ENCODE measurements at places on chromosomes 7 and 10. TPM values are rescaled to one million over a fixed set of nuclear protein-coding genes. Genes with fewer than 3 reads are reported as not detected.

- DNase-seq, result peak; percentile 78
Observed at GRCh38 chr7:38374507-38374906, 101.1 kb upstream of the TARP start.

- peak; percentile 93 for DNase-seq
Observed at GRCh38 chr7:67302113-67303039, 305.7 kb downstream of the TYW1 start.

The DIP2C gene
- 4.1 TPM for total RNA-seq

DNA sequence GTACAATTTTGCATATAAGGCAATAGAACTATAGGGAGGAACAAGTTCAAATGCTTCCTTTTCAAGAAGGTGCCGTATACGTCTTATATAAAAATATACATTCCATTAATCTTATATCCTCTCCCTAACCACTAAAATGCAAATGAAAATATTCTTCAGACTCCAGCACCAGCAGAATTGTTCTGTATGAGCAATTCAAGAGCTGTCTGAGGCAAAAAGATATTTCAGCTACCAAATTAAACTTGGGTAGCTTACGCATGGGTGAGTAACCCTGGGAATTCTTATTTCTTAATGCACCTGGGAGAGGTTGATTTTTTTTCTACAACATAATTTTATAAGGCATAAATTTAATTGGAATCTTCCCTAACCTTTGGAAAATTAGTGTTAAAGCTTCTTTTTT lies 42.2 kb upstream of the GSDME start:
- DNase-seq, result no peak

The IPMK gene
- total RNA-seq, result 1.5 TPM

DNA sequence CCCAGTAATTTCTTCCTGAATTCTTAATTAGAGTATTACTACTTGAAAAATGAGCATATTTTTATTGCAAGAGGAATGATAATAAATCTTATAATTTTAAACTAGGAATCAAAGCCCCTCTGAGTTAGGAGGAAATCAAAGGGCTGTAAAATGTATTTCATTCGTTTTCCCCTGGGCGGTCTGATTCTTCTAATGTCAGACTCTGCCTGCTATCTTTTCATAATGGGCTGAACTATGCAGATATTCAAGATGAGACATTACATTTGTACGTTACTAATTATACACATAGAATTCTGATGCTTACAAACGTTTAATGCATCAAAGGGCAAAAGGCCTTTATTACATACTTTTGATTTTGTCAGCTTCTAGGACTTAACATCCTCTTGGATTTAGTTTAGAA lies 16.0 kb upstream of the TRUB1 start:
- DNase-seq, result no peak

The TMEM176A gene
- not detected for total RNA-seq

GRCh38 chr10:130621231-130621775 lies 485.1 kb downstream of the GLRX3 start:
- DNase-seq, result no peak

- DNase-seq, result no peak
Observed at GRCh38 chr10:77805676-77806075, 120.9 kb downstream of the DLG5 start.

The HOGA1 gene
- total RNA-seq, result not detected

The SLC39A12 gene
- total RNA-seq, result not detected

DNA sequence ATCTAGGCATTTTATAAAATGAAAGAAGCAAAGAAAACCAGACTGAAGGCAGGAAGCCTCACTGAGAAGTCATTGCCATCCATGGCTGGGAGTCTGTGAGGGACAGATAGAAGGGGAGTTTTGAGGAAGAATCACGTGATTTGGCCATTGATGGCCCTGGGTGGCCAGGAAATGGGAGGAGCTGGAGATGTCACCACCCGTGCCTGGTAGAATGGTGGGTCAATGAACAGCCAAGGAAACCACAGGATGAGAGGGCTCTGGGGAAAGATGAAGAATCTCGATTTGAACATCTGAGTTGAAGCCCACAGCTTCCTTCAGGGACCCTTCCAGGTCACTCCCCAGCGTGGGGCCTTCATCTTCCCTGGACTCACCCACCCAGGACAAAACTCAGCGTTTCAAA lies 103.3 kb upstream of the CHST15 start:
- no peak for DNase-seq

- DNase-seq, result no peak
Observed at GRCh38 chr10:77463967-77464745, 173.5 kb downstream of the KCNMA1 start.

DNA sequence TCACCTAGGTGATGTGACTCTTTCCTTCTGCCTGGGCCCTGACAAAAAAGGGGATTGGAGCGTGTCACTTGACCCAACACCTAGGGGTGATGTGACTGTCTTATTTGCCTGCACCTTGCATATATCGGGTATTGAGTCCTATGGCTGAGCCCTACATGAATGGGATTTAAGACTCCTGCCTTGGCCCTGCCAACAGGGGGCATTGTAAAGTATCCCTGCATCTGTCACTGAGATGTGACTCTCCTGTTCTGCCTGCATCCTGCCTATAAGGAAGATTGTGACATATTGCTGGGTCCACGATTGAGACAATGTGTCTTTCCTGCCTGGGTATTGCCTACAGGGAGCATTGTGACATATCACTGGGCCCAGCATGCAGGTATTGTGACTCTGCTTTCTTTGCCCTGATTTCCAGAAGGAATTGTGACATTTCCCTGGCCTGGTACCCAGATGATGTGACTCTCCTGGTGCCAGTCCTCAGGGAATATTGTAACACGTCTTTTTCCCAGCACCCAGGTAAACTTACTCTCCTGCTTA lies 14.2 kb upstream of the ZNF107 start:
- no peak for DNase-seq

The EBLN1 gene
- total RNA-seq, result not detected

DNA sequence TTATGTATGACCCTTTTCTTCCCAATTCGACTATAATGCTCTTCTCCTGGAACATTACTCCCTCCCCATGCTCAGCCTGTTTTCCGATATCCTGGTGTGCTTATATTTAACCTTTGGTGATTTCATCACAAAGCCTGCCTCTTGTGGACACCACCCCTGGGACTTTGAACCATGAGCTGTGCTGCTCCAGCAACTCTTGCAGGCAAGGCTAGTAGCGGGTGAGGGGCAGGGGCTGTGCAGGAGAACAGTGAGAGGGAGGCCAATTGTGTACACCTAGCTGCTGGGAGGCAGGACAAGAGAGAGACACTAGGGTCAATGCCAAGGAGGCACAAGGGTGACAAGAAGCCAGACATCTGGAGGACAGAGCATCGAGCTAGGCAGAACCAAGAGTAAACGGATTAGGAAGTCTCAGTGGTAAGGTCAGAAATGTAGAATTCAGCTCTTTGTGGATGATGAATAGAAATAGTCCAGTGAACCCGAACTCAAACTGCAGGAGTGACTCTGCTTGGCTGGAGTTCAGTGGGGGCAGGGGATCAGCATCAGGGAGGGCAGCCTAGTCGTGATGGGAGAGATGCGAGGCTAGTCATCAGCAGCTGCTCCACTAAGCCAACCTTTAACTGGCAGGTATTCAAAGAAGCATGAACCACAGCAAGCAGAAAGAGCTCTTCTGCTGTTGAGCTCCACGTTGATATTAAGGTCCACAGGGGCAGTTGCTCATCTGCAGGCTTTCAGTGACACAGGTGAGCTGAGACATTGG lies 31.0 kb upstream of the MKI67 start:
- no peak for DNase-seq

GRCh38 chr7:66409493-66409892 lies 204.4 kb downstream of the TPST1 start:
- DNase-seq, result no peak

GRCh38 chr7:80414331-80414730 lies 97.5 kb downstream of the GNAT3 start:
- no peak for DNase-seq

GRCh38 chr10:72852508-72852907 lies 41.0 kb upstream of the OIT3 start:
- DNase-seq, result no peak

DNA sequence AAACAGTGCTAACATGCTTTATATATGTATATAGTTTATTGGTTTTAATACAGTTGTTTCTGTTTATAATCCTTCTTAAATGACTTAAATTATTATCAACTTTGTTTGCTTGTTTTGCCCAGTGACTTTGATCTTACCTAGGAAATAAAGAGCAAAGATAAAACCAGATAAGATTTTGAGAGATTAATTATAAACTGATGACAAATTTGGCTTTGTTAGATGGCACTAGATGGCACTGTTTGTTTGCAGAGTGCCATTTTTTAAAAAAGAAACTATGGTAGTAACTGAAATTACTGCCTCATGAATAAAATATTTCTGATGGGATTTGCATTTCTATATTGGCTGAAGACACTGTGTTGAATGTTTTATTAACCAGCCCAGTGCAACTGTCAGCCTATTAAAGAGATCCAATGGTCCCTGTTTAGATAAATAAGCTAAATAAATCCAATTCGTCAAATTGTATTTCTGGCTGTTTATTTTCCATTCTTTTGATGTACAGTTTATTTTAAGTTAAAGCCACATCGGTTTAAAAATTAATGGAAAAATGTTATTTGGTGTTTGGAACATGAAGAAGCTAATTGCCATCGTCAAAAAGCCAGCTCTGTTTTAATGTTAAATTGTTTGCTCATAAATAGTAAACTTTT lies 28.7 kb downstream of the VTI1A start:
- DNase-seq, result no peak

DNA sequence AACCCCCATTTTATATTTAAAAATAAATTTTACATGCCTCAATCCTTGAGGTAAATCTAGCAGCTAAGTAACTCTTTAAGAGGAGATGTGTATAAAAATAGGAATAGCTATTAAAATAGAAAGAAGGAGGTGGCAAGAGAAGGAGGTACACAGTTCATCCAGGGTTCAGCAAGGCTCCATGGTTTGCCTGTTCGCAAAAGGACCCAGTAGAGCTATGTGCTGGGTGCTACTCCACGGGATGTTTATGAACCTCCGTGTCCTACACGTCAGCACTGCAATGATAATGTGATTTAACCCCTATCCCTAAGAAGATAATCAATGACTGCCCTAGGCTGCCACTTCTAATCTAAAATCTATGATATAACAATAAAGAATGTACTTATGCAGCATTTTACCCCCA lies 926 bp upstream of the DENND11 start:
- no peak for DNase-seq

The TRIL gene
- total RNA-seq, result not detected

- no peak for DNase-seq
Observed at GRCh38 chr10:17062493-17062892, 67.1 kb downstream of the CUBN start.

The CHRM2 gene
- total RNA-seq, result not detected

- DNase-seq, result no peak
Observed at GRCh38 chr7:11207565-11207964, 233.9 kb downstream of the PHF14 start.

GRCh38 chr10:76022366-76022765 lies 590.9 kb downstream of the LRMDA start:
- no peak for DNase-seq

DNA sequence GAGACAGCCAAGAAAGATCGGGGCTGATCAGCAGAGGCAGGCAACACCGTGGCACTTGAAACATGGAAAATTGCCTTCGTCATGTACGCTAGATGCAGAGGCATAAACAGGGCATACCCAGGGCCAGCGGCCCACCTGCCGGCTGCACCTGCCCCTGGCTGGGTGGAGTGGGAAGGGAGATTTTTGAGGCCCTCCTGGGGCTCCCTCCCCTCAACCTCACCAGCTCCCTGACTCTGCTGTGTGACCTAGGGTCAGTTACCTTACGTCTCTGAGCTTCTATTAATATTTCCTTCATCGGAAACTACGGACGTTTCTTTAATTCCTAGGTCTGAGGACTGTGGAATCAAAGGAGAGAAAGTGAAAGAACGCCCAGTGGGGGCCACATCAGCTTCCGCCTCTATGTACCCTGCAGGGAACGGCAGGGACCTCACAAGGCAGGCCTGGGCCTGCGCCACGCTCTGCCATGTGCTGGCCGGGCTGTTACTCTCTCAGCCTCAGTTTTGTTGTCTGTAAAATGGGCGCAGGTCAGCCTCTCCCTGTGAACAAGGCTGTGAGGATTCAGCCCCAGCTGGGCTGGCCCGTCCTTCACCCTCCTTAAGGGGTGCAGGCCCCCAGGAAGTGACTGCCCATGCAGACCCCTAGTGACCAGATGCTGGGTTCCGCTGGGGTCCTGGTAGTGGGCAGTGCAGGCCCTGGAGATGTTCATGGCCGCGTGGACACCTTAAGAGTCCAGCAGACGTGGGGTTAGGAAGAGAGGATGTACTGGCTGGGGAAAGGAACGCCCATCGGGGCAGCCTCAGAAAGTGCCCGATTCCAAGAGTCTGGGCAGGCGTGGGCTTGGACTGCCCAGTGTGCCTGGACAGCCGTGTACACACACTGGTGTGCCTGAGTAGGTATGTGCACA lies 22.7 kb downstream of the ELFN1 start:
- DNase-seq, result no peak

- DNase-seq, result peak; percentile 74
Observed at GRCh38 chr10:80662429-80663261, 124.9 kb downstream of the SH2D4B start.

- DNase-seq, result no peak
Observed at GRCh38 chr10:35217455-35217854, 90.8 kb downstream of the CREM start.

The IL6 gene
- not detected for total RNA-seq

Measured in CD4-positive, alpha-beta T cell (primary cell).